GM12892 (cell line): ENCODE measurements at places on chromosomes 7 and 10.

- no peak for DNase-seq
These were observed 12.7 kb downstream of the LMTK2 start for GRCh38 chr7:98119256-98119918.

DNA sequence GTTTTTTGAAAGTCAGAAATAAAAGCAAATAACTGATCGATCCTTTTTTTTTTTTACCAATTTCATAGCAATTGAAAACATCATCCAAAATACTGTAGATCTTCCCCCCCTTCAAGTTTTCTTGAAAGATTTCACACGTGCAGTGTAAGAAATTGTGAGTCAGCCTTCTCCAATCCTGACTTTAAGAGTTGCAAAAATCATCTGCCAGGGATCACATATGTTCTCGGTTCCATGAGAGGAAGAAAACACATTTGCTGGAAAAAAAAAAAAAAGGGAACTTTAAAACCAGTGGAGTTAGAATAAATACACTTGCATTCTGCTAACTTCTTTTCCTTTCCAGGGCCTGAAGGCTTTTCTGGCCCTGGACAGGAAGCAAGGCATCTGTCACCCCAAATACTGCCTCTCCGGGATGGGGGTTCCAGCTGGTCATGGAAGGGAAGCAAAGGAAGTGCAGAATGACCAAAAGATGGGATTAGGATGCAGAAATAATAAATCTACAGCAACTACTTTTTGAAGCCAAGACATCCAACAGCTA lies 198.4 kb upstream of the KIAA1217 start:
- DNase-seq, result no peak

GRCh38 chr7:47514818-47515217 lies 67.1 kb downstream of the TNS3 start:
- DNase-seq, result no peak

DNA sequence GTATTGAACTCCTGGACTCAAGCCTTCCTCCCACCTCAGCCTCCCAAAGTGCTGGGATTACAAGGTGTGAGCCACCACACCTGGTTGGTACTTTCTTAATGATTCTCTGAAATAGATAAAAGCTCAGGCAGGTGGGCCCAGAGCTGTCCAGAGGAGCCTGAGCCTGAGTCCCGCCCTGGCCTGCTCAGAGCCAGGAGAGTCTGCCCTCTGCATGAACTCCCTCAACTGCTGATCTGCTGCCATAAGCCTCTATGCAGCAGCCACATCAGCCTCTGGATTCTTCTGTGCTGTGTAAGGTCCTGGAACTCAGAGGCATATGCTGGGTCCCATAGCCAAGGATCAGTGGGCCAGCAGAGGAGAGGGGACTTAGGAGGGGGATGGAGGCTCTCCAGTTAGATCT lies 23.1 kb upstream of the DDIT4 start:
- DNase-seq, result no peak

DNA sequence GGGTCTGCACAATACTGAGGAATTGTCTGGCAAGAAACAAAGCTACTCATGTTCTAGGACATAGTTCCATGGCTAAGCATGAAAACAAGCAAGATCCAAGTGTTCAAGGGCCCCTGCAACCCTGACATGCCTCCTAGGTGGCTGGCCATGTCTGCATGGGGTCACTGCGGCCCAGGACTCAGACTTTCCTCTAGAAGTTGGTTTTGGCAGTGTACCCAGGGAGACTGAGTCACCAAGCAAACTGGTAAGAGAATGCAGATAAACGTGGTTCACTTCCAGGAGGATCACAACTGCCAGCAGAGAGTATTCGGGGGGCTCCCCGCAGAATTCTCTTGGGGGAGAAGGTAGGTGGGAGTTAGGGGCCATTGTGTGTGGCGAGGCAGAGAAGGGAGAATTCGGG lies 7.4 kb upstream of the PFKFB3 start:
- DNase-seq, result no peak

DNA sequence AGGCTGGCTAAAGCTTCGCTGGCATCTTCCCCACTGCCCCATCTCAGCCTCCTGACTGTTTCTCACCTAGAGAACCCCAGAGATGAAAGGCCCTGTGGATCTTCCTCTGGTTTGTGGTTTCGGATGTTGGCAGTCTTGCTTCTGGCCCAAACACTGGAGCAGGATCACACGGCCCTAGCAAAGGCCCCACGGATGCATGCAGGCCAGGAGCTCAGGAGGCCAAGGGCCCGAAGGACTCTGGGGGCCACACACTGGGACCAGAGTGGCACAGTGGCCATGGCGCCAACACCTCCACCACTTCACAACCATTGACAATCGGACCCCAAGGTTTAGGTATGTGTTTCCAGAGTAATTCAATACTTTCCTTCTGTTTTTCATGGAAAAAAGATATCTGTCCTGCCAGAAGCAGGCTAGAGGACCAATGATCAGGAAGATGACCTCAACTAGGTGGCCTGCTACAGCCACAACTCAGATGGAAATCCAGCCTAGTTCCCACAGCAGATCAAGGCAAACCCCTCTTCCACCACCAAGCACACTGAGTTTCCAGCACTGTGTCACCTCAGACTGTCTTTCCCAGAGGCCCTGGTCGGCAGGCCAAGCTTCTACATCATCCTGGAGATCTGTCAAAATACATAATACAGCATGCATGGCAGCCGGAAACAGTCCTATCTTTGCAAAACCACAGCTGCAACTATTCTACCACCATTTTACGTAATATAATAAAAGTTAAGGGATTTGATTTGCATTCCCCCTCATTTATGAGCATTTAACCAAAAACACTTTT lies 53.0 kb downstream of the CTBP2 start:
- DNase-seq, result no peak

DNA sequence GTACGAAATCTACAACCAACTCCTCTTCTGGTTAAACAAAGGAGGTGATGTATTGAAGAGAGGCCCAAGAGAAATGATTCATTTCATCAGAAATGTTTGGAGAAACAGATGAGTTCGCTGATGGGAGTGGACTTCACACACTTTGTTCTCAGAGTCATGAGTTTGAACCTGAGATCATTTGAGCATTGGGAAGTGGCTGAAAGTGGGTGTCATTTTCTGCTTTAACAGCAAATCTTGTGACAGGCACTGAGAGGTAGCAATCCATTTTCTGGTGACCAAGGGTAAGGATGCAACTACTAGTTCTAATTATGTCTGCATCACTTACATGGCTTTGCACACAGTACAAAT lies 51.4 kb downstream of the RBM20 start:
- DNase-seq, result no peak

DNA sequence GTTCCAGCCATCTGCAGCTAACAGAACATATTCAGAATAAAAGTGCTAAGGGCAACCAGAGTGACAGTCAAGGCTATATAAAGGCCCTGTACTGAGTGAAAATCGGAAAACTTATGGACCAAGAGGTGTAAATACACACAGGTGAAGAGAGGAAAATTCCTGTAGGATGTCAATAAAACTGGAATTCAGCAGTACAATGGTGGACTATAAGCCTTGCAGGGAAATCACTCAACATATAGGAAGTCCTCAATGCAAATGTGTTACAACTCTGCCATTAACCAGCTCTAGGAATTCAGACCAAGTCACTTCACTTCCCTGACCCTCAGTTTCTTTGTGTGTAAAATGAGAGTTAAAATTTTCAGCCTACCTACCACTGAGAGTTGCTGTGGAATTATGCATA lies 7.7 kb downstream of the USP6NL start:
- no peak for DNase-seq

DNA sequence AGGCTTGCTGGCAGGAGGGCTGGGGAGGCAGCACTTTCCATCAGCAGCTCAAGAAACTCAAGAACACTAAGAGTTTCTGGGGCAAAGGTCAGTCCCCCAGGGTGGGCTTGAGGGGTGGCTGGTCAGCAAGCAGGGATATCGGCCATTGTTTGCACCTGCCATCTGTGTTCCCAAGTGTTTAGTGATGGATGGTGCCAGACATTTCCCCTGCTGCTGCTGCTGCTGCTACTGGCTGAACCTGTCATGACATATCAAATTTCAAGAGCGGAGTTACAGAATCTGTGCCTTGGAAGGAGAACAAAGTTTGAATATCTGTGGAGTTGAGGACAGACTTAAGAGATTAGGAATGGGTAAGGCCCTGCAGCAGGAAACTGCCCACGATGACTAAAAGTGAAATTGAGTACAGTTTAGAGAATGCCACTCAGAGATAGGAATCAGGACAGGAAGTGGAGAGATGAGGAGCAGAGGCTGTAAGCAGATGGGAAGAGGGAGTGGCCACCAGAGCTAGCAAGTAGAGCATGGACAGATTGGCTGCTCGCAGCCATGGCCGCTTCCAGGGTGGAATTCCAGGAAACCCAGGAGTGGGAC lies 39.2 kb upstream of the PPP1R3C start:
- DNase-seq, result no peak

DNA sequence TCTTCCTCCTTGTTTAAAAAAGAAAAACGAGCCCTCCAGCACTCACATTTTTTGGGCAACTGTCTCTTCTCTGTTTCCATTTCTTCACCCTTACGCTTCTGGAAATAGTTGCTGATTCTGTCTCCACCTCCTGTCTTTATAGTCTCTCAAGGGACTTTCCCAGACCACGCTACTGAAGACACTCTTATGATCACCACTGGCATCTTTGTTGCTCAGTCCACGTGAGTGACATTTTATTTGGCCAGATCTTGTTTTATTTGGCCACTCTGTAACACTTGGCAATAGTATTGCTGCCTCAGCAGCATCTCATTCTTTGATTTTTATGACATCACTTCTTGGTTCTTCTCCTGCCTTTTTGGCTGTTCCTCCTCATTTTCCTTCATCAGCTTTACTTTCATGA lies 21.6 kb upstream of the NME8 start:
- no peak for DNase-seq

- DNase-seq, result no peak
These were observed 80.8 kb upstream of the NPVF start for GRCh38 chr7:25308906-25309705.

- no peak for DNase-seq
These were observed 319 bp upstream of the GATA3 start for GRCh38 chr10:8054244-8054493.
